ENCODE measurements at places on chromosomes 7 and 10.

GRCh38 chr10:27490807-27491206 is 13.3 kb upstream of the RAB18 start:
- no peak for DNase-seq

GRCh38 chr7:44966731-44967538 is 11.9 kb downstream of the MYO1G start:
- DNase-seq, result no peak

DNA sequence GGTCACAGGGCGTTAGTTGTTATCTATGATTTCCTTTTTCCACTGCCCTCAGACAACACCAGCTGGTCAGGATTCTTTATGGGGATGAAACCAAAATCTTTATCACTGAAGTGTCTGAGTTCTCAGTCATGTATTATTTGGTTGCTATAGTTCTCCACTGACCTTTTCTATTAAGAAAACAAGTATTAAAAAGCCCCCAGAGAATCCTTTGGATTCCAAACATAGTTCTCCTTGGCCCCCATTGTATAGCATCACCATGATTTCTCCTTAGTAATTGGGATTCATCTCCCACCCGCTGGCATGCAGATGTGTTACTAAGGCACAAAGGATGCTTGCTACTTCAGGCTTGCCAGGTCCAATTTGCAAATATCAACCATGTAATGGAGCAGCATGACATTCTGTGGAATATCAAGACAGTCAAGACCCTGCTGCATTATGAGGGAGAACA is 94.3 kb downstream of the IQUB start:
- no peak for DNase-seq

DNA sequence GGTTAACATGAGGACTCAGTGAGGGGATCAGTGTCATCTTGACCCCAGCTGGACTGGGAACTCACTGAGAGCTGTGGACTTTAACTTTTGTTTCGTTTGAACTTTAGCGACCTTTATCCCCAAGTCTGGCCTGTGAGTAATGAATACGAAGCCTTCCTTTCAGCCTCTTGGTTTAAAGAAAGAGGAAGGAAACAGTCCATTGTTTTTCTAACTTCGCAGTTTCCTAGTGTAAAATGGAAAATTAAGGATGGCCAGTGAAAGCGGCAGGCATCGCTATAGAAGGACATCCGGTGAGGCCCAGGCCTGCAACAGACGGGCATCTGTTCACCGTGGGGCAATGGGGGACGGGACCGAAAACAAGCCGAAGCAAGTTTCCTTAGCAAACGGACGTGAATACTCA is 44.1 kb upstream of the ADO start:
- no peak for DNase-seq

- peak; percentile 81 for DNase-seq
Measured at GRCh38 chr10:102645388-102645740, 1.1 kb downstream of the TRIM8 start.

DNA sequence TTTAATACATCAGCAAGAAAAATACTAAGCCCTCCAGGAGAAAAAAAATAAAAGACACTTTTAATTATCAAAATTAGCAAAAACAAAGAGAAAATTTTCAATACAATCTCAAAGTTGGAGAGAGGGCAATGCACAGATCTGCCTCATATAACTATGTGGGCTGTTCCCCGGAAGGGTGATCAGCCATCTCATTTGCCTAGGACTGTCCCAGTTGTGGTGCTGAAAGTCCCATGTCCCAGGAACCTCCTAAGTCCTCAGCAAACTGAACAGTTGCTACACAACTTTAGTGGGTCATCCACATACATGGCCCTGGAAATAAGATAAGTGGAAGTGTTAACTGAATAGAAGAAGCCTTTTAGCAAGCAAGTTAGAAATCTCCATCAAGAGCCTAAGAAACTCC is 14.4 kb downstream of the CFAP70 start:
- DNase-seq, result no peak

DNA sequence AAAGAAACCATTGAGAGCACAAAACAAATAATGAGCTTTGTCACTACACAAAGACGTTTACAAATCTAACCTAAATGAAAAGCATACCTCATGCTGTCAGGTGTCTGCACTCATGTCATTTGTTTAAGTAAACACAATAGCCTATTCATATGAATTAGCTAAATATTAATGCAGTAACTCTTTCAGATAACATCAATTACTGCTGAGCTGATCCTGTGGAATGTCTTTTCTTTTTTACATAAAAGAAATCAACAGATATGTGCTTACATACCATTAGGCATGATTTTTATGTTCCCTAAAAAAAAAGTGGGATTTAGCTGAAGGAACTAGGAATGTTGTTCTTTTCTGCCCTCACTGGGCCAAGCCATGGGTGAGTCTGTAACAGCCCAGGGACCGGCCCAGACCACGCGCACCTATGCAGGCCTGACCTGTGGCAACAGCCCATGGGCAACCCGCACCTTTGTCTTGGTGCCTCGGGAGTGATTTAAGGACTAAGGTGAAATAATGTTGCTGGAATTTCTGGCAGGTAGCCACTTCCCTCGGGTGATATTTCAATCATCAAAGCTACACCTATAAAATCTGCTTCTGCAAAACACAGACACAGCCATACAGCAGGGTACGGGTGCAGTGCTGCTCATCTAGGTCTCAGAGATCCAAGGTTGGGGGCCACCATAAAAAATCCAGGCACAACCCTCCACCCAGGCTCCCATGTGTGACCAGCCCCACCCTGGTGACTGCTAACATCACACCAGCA is 44.6 kb downstream of the FGFR2 start:
- DNase-seq, result no peak

DNA sequence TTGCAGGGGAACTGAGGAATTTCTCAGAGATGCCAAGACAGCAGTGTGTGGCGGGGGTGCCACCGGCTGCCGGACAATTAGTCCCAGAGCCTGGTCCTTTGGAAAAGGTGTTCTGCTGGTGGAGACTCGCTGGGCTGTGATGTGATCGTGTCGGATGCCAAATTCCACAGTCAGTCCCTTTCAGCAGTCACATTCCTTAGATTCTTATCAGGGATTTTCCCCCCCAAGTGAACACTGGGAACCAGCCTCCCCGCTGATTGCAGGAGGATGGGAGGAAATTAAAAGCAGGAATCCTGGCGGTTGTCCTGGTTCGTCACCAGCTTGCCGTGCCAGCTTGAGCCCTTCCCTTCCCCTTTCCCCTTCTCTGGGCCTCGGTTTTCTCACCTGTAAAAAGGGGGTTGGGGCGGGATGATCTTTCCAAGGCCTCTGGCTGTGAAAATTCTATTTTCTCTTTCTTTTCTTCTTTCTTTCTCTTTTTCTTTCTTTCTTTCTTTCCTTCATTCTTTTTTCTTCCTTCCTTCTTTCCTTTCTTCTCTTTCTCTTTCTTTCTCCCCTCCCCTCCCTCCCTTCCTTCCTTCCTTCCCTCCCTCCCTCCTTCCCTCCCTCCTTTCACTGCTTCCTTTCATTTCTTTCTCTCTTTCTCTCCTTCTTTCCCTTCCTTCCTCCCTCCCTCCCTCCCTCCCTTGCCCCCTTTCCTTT is 39.6 kb downstream of the COL26A1 start:
- DNase-seq, result no peak

- DNase-seq, result peak; percentile 84
Measured at GRCh38 chr7:25846722-25847121, 305.3 kb upstream of the NFE2L3 start.

GRCh38 chr10:126422567-126422966 is 34.3 kb upstream of the ADAM12 start:
- DNase-seq, result no peak

- DNase-seq, result peak; percentile 96
Measured at GRCh38 chr10:133373174-133374090, at the start of gene ECHS1. TSS of gene ECHS1 (minus strand) at chr10:133373354. CDS start at chr10:133373333, 21 bp downstream.

DNA sequence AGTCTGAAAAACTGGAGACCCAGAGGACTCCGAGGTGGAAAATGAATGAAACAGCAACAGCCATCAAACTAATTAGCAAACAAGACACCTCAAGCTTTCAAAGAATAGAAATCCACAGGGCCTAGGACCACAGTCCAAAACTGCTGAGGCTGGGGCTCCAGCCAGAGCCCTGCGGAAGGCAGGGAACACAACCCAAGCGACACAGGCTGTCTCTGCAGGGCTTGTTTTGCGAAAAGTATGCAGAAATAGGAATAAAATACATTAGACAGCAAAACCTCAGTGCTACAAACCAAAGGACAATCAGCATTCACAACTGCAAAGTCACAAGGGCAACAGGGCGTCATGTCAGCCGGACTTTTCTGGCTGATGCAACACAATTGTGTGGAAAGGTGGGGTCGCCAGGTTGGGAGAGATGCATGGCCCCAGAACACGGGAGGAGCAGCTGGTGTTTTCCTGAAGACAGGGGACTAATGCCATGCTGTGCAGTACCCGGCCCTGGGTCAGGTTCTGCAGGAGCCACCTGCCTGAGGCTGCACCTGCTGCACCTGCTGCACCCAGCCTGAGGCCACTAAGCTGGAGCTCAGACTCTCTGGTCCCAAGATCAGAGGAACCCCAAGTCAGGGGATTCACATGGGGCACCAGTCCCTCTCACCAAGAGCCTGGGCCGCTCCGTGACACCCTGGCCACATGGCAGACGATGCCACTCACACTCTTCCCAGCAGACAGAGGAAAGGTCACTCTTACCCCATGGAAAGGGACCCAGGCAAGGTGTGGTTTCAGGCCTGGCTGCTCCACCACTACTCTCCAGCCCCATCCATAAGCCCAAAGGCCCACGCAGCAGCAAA is 74.2 kb downstream of the MAD1L1 start:
- no peak for DNase-seq

- no peak for DNase-seq
Measured at GRCh38 chr10:99621454-99622251, 1.4 kb upstream of the SLC25A28 start.

- no peak for DNase-seq
Measured at GRCh38 chr10:33132626-33133025, 174.6 kb upstream of the ITGB1 start.

DNA sequence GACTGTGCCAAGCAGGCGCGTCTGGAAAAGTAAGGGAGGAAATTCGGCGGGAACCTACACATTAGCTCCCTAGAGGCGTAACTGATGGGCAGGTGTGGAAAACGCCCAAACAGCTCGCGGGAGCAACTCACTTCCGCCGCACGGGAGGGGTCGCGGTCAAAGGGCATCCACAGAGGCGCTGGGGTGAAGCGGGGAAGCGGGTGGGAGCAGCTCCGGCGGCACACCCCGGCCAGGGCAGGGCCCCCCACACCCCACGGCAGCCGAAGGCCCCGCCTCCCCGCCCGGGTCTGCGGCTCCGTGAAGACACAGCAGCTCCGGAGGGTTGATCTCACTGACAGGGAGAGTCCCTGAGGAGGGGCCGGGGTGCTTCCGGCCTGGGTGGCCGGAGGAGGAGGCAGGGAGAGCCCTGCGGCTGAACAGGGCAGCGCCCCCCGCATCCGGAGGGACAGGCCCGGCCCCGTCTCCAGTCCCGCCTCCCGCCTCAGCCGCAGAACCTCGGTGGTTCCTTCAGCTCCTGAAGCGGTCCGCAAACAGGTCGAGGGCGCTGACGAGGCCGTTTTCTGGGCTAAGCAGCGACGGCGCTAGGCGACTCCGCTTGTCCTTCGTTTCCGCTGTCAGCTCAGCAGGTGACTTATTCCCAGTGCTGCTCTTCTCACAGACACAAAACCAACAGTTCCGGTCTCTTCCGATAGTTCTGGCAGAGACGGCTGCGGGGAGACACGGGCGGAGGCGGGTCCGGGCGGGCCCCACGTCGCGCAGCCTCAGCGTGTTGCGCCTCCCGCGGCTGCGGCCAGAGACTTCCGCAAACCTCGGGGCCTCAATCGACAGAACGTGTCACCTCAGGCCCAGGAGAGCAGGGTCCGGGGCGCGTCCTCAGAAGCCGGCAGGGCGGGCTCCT is 276.1 kb downstream of the DNAJB6 start:
- DNase-seq, result peak; percentile 28

DNA sequence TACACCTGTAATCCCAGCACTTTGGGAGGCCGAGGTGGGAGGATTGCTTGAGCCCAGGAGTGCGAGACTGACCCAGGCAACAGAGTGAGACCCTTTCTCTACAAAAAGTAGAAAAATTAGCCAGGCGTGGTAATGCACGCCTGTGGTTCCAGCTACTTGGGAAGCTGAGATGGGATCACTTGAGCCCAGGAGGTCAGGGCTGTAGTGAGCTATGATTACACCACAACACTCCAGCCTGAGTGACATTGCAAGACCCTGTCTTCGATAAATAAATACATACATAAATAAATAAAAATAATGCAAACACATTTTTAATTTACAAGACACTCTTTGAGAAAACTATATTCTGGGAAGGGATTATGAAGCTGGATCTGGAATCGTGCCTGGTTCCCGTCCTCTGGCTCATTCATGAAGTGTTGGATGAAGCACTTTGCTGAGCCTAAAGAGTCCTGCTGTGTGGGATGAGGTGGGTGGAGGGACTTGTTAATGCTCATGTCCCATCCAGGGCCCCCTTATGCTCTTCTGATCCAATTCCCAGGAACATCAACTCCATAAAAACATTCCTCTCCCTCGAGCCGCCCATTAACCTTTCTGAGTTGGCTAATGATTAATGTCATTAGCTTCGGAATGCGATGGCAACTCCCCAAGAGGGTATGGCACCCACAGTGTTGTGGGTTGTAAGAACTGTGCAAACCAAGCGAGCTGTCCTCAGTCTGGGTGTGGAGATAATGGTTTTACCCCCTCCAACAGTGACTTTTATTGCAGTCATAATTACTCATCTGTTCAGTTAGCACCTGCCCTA is 236.3 kb downstream of the BAMBI start:
- no peak for DNase-seq

DNA sequence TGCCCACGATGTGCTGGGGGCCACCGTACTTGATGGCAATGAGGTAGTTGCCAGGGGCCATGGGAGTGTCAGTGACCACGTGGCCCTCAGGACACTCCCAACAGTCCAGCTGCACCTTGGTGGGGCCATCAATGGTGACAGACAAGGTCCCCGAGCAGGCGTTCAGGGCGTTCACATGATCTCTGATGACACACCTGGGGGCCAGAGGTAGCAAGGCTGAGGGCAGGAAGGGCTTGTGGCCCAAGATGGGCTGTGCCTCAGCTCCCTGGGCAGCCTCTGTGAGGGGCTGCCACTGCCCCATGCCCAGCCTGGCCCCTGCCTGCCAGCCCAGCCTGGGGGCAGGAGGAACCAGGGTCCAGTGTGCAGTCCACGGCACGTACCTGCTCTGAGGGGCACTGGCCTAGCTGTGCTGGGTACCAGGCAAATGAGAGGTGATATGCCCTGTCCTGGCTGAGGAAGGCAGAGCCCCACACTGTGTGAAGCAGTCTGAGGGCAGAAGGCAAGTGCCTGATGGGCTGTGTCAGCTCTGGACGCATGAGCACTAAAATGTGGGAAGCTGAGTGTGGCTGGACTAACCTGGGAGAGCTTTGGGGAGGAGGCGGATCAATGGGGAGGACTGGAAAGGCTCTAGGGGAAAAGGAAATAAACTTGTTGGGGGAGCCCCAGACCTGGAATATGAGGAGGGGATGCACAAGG is 3.5 kb upstream of the KCP start:
- DNase-seq, result no peak

DNA sequence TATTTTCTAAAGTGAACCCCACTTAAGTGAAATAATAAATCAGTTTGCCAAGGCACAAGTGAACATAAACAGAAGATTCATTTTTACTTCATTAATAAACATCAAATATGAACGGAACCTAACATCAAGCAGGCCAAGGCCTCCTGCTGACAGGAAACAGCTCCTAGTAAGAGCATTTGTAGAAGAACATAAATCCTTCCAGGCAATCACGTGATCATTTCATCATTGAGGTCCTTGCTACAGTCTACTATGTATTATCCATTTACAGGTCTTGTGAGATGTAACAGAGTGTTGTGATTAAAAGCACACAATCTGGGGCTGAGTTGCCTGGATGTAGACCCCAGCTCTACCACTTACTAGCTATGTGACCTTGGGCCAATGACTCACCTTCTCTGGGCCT is 70.6 kb downstream of the CALD1 start:
- no peak for DNase-seq
